OCI-M1 (cell line): ENCODE measurements at places on chromosomes 2 and 18.
A peak's percentile ranks its signal among the peaks of the same experiment; 100 is the strongest.

DNA sequence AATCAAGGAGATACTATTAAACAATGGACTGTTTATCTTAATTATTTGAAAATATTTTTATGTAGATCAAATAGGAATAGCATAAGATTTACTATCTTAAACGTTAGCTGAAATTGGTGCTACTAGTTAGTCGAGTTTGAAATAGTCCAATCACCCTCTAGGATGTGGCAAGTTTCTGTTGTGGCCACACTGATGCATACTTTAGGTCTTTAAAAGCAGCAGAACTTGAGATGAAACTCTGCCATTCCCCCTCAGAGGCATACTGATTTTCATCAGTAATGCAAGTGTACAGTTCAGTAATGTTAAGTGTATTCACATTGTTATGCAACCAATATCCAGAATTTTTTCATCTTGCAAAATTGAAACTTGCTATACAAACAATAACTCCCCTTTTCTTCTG, 151.8 kb downstream of the SLC4A10 start:
- DNase-seq = no peak

DNA sequence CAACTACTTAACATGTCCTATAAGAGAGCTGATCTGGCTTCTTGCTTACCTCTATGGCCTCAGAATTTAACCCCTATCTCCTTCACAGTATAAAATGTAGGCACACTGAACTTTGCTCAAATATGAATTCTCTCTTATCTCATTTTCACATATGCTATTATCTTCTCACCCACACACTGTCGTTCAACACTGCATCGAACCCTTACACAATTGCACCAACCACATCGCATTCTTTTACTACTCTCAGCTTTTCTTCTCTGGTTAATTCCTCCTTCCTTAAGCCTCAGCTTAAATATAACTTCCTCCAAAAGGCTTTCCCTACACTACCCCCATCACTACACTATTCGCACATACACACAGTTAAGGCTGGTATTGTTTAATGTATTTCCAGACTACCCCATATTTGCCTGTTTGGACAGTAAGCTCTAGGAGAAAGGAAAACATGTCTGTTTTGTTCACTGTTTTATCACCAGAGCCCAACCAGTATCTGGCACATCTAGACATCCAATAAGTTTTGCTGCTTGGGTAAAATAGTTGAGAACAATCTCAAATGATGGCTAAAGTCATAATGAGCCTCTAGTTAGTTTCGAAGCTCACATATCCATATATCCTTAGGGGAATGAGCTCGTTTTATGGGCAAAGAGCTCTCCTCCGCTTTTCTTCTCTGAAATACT, 47.7 kb downstream of the HIBCH start:
- DNase-seq = peak; percentile 96

GRCh38 chr18:61605376-61606067, 272.3 kb downstream of the CDH20 start:
- DNase-seq = peak; percentile 32

- no peak for DNase-seq
Observed at GRCh38 chr18:51125976-51126375, 71.5 kb downstream of the MEX3C start.

- DNase-seq = no peak
Observed at GRCh38 chr18:13120983-13121441, 97.5 kb upstream of the LDLRAD4 start.

DNA sequence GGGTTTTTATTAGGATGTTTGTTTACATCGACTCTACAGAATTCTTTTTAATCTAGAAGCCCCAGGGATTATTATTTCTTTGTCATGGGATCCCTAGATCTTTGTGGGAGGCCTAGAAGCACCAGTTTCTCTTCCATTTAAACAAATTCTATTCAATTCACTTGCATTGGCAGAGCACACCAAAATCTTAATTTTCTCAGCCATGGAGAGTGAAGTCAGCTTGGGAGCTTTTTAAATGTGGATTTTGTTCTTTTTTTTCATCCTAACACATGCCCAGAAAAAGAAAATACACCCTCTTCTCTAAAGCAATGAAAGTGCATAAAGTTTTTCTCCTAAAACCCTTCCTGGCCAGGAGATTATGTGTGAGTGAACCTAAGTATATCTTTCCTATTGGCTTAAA, 38.5 kb downstream of the CDCA7 start:
- DNase-seq = no peak

- DNase-seq = no peak
Observed at GRCh38 chr2:109166811-109167210, 37.8 kb downstream of the SH3RF3 start.

DNA sequence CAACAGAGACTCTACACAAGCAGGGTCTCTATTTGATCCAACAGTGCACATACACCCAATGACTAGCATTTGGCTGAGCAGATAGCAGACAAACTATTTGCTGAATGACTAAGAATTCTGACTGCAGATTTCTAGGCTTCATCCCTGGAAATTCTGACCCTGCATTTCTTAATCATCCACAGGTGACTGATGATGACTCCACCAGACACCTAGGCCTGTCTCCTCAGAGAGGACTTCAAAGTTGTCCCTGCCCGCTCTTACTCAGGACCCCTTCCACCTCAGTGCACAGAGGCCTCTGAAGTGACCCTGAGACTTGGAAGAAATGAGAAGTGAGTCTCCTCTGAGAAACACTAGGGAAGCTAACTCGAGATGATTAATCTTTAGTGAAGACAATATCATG, 51.3 kb downstream of the SEPTIN10 start:
- no peak for DNase-seq
